ENCODE measurements at places on chromosomes 1 and 21.
A peak's percentile ranks its signal among the peaks of the same experiment; 100 is the strongest.

DNA sequence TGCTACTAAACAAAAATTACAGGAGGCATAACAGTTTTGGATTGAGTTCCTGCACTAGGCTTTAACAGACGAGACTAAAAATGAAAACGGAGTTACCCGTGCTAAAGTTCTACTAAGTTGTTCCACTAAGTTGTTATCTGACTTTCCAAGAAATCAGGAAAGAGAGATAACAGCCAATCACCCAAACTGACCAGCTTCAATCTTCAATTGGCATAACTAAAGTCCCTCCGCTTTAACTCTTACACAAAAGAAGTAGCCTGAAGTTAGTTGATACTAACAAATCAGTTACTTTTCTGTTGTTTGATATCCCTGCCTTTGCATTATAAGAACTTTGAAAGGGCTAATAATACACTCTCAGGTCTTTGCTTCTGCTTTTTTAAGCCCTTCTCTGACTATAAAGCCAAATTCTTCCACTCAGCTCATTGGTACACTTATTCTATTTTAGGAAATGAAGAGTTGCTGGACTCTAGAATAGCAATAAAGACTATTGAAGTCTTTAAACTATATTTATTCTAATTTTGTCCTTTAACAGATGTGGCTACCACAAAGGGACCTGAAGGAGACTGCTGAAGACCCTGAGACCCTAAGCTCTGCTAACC, 61.3 kb downstream of the TESK2 start:
- no peak for DNase-seq

DNA sequence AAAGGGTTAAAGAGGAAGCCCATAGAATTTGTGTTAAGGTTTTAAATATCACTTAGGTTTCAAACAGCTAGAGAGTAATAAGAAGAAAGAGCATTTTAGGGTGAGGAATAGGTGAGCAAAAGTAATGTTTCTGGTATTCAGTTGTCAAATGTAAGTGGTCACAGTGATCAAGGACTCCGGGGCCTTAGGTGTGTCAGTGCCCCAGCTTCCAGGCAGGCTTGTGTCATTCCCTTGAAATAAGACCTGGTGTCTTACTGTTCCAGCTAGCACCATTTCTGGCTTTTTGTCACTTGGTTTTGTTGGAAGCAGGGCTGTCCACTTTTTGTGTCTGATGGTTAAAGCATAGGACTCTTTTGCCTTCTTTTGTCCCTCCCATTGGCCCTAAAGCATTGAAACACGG, 69.6 kb downstream of the DYRK1A start:
- no peak for DNase-seq

DNA sequence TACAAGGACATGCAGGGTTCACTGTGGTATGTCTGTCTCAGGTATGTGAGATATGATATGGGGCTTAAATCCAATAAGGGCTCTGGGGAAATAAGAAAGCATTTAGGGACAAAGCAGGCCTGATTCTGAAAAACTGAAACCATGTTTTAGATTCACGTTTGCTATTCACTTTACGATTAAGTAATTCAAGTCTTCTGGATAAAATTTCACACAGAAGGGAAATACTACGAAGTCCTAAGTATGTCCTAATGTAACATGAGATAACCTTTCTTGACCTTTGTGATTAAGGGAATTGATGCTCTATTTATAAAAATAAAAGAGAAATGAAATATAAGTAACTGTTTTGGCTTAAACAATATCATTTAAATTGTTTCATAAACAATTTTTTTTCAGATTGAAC, 55.4 kb downstream of the HNRNPR start:
- DNase-seq = no peak

DNA sequence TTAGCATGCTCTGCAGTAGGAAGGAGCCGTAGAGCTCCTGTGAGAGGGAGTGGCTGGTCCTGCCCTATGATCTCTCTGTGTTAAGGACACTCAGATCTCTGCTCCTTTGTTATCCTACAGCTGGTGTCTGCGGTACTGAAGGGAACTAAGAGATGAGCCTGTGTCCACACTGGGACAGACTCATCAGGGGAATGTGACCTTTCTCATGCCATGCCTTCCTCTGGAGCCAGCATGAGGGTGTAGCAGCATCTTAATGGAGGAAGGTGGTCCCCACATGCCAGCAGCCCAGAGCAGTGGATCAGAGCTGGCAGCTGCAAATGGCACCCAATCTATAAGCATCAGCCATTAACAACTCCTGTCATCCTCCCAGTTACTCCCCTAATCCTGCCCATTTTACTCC, 24.7 kb upstream of the GUCA2B start:
- DNase-seq = no peak

GRCh38 chr1:37479255-37480124, 5.1 kb downstream of the ZC3H12A start:
- peak; percentile 81 for DNase-seq

DNA sequence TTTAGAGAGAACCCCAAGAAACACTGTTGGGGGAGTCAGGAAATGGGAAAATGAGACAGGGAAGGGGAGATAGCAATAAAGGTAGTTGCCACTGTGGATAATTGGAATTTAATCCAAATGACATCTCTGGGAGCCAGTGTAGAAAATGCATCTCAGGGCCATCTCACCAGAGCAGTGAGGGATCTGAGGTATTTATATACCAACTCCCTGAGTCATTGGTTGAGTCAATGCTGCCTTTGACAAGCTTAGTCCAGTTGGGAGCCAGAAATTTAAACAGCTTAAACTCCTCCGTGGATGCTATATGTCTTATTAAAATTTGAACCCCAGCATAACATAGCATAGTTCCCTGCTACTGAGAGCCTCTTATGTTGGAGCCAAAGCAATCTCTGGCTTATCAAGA, 140.3 kb downstream of the SLC30A10 start:
- DNase-seq = peak; percentile 32

- DNase-seq = peak; percentile 79
Measured at GRCh38 chr1:223720971-223721591, 8.7 kb downstream of the CAPN2 start.

GRCh38 chr1:183206538-183207122, 20.6 kb downstream of the LAMC2 start:
- peak; percentile 56 for DNase-seq

- DNase-seq = peak; percentile 53
Measured at GRCh38 chr1:106980121-106980520, 76.4 kb upstream of the PRMT6 start.

DNA sequence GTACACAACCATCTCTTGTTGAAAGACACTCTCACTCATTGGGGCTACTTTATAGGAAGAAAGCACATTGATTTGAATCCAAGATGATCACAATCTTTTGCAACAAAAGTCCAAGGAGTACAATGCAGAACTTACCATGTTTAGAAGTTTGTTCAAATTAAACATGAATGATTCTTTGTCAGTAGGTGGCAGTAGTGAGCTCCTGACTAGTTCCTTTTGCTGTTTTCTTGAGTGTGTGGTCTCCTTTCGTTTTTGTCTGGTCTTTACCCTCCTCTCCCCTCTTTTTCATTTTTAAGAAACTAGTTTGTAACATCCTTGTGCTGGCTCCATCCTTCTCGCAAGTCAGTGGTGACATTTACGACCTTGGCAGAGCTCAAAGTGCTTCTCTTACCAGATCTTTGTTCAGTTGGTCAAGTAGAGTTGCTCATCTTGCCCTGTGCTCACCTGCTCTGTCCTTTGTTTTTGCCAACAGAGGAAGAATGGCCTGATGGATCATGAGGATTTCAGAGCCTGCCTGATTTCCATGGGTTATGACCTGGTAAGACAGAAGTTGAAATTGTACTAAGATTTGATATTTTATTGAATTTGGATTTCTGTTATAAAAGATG, 35.7 kb upstream of the MTR start:
- DNase-seq = peak; percentile 52

GRCh38 chr1:154413177-154413783, 8.1 kb downstream of the IL6R start:
- DNase-seq = no peak

DNA sequence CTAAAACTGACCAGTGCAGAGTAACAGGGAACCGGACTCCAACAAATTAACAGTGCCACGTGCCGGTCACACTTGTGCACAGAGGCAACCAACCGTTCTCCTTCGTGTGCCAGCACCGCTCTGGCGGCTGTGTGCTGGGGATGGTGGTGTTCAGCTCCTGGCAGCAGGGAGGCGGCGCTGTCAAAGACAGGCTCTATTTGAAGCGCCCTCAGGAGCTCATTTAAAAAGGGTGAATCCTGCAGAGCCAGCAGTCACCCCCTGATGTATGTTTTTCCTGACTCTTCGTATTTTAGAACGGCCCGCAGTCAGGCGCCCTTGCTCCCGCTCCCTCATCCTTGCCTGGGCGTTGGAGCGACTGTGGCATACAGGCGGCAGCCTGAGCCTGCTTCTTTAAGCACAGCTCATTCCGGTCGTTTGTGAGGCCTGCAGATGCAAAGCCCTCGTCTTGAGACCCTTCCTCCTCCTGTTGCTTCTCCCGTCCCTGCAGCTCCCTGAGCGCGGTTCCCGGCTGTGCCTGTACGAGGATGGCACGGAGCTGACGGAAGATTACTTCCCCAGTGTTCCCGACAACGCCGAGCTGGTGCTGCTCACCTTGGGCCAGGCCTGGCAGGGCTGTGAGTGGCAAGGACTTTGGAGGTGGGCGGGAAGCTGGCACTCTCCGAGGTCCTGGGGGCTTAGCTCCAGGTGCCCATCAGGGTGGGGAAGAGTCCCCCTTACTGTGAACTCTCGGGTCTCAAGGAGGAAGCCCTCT, 1.1 kb downstream of the DFFB start:
- DNase-seq = peak; percentile 21

DNA sequence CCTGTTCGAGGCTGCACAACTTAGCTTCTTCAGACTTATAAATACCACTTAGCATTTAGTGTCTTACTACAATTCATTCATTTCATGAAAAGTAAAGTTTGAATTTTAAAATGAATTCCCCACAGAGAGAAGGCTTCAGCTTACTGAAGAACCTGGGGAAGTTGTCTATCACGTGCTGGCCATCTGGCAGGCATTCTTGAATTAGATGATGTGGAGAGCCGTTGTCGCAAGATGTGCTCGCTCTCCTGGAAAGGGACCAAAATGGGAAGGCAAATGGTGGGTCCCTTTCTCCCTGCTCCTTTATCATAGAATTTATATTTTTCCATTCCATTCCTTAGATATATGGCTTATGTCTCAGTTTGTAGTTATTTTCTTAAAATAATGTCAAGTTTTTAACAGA, 90.5 kb downstream of the CD247 start:
- peak; percentile 5 for DNase-seq

DNA sequence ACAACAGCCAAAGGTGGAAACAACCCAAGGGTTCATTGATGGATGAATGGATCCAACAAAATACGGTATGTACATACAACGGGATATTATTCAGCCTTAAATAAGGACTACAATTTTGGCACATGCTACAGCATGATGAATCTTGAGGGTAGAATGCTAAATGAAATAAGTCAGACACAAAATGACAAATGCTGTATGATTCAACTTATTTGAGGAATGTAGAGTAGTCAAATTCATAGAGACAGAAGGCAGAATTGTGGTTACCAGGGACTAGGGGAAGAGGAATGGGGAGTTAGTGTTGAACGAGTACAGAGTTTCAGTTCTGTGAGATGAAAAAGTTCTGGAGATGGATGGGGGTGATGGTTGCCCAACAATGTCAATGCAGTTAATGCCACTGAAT, 118.0 kb upstream of the PAXBP1 start:
- DNase-seq = peak; percentile 81

DNA sequence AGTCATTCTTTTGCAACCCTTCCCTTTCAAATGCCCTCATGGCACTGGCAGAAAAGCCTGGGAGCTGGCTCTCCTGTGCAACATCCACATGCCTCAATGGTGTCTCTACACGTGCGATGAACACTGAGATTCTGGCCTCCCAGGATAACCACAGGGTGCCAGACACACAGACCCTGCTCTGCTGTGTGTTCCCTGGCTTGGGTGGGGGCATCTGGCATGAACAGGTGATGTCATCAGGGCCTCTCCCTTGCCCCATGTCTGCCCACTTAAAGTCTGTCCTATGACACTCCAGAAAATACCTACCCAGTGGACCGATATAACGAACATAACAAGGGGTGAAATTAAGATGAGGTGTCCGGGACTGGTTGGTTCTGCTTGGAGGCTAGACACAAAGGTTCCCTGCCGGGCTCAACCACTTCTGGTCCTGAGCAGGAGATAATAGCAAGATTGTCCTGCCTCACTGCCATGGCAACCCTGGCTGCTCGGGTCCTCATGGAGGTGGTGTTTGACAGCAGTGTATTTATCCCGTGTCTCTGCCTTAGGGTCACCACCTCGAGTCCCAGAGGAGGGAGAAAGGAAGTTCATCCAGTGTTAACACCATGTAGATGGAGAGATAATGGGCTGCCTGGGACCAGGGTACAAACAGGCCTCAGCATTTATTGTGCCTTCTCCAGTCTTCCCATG, 19.3 kb downstream of the INSRR start:
- DNase-seq = no peak

GRCh38 chr1:177181631-177182291, 11.0 kb downstream of the BRINP2 start:
- peak; percentile 43 for DNase-seq

DNA sequence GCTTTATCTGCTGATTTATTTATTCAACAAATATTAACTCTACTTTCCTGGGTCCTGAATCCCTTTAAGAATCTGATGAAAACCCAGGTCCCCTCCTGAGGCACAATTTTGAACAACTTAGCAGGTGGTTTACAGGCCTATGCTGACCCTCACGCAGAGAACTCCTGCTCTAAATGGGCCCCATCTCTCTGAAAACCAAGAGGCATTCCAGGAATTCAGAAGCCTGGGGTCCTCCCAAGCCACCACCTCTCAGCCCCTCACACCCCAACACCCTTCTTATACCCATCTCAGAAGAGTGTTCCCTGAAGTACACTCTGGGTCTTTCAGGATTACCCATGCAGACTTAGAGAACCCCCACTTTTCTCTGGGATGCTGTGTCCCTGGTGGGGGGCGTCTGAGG, 34.5 kb downstream of the LHX4 start:
- no peak for DNase-seq

- peak; percentile 87 for DNase-seq
Measured at GRCh38 chr1:64136752-64137411, 66.5 kb upstream of the UBE2U start.

GRCh38 chr1:98989556-98989907, 15.1 kb downstream of the PLPPR5 start:
- DNase-seq = no peak

DNA sequence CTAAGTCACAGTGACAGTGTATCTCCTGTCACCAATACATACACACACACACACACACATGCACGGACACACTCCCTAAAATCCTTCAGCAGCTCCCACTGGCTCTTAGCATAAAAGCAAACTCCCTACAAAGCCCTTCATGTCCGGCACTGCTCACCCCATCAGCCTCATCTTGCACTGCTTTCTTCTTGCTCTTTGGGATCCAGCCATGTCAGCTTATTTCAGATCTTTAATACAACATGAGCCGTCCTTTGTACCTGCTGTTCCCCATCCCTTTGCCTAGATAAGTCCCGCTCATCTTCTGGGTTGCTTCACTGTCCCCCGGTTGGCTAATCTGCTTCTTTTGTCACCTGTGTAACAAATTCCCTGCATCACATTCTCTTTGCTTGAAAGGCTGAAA, 82.1 kb upstream of the VAV3 start:
- DNase-seq = no peak
